ENCODE measurements at places on chromosomes 1 and 21.

DNA sequence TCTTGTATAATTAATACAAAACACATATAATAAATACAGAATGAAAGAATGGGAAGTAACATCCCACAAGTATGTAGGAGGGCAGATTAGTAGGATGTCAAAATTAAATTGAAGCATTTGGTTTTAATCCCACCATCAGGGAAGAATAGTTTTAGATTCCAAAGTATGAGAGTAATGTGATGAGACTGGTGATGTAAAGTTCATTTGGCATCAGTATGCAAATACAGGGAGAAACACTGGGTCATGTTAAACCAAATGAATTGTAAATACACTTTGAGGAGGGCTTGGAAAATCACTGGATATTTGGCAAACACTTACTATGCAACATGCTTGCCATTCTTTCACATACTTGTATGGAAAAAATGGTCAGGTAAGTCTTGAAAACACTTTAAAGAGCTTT, 358.8 kb downstream of the DPYD start:
- DNase-seq: no peak

GRCh38 chr1:59113876-59114457, 182.9 kb upstream of the FGGY start:
- DNase-seq: no peak

DNA sequence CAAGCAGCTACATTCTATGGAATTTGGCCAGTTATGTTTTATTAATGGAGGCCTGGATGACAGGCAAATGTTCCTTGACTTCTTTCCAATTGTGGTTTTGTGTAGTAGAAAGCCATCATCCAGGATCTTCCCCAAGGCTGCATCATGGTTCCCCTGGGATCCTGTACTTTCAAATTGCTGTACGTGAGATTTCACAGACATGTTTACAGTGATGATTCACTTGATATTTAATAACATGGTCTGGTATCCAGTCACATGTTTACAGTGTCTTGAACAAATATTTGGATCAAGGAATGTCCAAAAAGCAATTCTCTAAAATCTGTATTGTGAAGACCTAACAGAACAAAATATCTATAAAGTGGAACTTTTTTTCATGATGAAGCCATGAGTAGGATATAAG, 68.3 kb upstream of the ST6GALNAC3 start:
- DNase-seq: no peak

DNA sequence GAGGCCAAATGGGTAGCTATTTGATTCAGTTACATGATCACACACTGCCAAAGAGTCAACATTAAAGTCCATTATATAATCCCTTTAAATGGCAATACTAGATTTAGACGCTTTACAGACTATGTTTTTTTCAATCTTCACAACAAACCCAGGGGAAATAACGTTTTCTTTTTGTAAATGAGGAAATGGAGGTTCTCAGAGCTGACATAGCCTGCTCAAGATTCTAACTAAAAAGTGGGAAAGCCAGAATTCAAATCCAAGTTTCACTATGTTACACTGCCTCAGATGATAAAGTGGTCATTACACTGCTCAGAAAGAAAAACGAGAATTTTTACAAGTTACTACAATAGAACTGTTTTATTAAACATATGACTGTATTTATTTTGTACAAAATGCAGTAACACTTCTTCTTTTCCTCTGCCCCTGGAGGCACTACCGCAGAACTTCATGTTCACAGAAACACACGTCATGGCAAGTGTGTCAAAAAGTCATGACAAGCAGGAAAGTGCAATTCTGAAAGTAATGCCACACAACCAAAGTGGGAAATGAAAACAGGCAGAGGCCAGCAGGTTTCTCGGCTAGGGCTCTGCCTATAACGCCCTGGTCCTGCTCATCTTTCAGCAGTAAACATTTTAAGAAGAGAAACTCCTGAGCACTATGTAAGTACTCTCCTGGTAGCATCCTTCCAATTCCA, 19.0 kb downstream of the THEMIS2 start:
- no peak for DNase-seq

GRCh38 chr1:31004231-31004621, 61.3 kb downstream of the PUM1 start:
- DNase-seq: no peak

- DNase-seq: no peak
Measured at GRCh38 chr1:177255411-177255810, 84.7 kb downstream of the BRINP2 start.

GRCh38 chr1:169534653-169535052, 48.9 kb upstream of the SLC19A2 start:
- no peak for DNase-seq

DNA sequence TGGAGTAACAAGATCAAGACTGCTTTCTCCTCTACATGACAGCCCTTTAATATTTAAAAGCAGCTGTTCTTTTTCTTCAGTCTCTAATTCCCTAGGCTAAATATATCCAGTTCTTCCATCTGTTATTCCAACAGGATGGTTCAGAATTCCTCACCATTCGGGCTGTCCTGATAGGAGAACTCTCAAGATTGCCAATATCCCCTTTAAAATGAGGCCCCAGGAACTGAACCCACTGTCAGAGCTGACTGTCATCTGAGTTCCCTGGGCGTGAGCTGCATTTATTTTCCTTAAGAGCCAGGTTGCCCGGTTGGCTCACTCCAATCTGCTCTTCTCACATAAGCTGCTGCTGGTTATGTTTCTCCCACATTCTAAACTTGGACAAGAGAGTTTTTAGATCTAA, 177.6 kb downstream of the MIS18A start:
- DNase-seq: no peak

Data from activated T-helper 9 cell treated with anti-CD3 and anti-CD28 coated beads, Interleukin-2, amount 50 U/mL, for 16 hours (primary cell).